ENCODE measurements at places on chromosomes 1 and 21.

DNA sequence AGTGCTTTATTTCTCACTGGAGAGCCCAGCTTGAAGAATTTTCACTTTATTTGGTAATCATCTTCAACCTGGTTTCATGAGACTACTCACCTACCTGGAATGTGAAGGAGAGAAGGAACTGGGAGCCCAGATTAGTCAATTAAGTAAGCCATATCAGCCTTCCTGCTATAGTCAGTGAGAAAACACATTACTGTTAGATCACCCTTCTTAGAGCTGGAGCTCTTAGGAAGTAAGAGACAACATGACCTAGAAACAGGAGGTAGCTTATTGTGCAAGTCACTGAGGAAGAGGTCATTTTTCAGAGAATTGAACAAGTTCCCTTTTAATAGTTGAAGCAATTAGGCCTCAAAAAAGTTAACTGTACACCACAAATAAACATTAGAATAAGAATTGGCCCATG lies 49.2 kb upstream of the TEKT2 start:
- DNase-seq, result peak; percentile 15

GRCh38 chr1:25922971-25923552 lies 16.8 kb upstream of the STMN1 start:
- no peak for DNase-seq

GRCh38 chr1:39694026-39694425 lies 2.8 kb upstream of the HPCAL4 start:
- DNase-seq, result no peak

DNA sequence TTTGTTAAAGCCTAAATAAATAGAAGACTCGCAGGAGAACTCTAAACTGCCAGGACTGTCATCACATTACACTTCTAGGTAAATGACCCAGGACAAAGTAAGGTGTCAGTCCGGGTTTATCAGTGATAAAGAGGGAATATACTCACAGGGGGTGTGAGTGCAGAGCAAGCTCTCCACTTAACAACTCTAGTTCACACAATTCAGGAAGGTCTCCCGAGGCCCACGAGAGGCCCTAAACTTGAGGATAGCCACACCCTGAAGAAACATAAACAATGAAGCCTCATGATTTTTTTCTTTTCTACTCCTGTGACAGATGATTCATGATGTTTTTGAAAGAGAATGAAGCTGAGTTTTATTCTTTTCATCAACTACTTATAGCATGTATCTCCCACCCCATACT lies 65.6 kb upstream of the EXO1 start:
- no peak for DNase-seq

GRCh38 chr1:221284028-221284427 lies 404.8 kb downstream of the HLX start:
- peak; percentile 85 for DNase-seq

DNA sequence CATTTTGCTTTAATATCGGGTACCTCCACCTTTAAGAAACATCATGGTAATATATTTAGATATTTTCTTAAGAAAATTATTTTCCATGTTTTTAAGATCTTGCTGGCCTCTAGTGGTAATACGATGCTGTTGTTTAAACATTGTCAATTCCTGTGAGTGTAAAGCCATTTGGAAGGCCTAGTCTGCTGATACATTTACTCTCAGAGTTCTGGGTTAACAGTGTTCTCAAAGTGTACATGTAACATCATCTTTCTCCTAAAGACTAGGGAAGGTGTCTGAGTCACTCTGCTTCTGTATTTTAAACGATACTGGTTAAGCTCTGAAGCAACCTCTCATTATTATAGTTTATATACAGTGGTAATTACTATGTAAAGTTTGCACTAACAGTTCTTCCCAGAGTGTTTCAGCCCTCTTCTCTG lies 189.1 kb downstream of the RASAL2 start:
- DNase-seq, result peak; percentile 38

DNA sequence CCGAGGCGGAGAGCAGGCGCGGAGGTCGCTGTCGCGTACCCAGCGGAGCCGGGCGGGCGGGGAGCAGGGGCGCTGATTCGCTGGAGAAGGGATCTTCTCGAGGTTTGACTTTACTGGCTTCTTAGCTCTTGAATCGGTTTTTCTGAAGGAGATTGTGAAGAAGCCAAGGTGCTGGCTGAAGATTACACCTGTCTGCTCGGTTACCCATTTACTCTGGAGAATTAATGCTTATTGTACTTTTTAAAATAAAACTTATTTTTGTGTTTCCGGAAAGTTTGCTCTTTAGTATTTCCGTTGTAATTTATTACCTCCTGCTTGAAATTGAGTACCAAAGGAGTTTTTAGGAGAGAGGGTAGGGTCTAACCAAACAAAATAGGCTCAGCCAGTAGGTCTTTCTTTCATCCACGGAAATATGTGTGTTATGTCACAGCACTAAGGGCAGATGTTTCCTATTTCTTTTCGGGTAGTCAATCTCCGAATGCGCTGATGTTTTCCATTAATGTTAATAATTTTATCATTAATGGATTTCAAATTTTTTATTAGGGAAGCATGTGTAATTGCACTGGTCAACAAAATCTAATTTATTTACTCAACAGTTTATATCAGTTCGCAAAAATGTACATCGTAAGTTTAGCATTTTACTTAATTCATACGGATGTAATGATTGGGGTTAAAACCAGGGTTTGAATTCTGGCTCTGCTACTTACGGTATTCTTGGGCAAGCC lies 510 bp upstream of the GNG5 start:
- DNase-seq, result no peak

GRCh38 chr1:44786138-44786840 lies 1.7 kb downstream of the BEST4 start:
- DNase-seq, result no peak

DNA sequence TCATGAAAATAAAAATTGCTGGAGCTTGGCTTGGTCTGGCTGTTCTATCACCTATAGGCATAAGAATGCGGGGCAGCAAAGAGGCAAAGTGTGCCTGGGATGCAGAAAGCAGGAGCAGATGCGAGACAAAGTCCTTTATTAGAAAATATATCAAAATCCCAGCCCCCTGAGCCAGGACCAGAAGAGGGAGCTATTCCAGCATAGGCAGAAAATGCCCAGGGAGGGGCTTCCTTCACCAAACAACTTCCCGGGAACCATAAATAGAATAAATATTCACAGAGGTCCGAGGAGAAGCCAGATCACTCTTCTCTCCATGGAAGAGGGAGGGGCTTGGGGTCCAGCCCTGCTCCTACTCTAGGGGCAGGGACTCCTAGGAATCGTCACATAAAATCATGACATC lies 5.0 kb downstream of the PPOX start:
- no peak for DNase-seq

- DNase-seq, result no peak
Measured at GRCh38 chr1:241140670-241141069, 216.3 kb downstream of the RGS7 start.

DNA sequence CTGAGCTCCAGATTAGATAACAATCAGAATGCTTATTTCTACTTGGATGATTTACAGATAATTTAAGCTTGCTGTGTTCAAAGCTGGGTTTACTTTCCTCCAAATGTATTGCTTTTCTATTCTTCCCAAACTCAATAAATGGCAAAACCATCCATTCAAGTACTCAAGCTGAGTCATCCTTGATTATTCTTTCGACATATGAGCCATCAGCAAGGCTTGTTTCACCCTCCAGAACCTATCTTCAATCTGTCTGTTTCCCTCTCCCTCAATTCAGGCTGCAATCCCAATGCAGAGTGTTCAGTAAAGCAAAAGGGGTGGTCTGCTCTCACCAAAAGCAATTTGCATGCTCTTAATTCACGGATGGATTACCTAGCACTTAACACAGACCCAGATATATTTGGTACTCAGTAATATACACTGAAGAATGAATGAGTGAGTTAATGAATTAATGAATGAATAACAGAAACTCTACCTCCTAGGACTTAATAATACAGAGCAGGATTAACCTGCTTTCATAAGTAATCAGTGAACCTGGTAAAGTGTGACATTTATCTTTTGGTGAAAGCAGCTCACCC lies 41.9 kb downstream of the DDR2 start:
- DNase-seq, result no peak

DNA sequence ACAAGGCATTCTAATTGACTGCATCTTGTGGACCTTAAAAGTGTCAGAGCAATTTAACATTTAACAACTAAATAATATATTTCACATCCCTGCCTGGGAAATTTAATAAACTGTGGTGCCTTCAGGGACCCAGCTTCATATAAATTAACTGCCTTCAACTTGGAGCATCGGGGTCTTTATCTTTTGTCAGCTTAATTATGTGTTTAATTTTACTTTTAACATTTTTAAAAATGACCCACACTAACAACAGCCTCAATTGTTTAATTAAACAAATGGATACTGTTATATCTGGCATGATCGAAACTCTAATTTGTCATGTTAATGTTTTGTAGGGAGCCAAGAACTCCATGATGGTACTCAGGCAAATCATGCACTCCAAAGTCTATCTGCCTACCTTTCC lies 389.3 kb upstream of the BEND5 start:
- DNase-seq, result no peak

GRCh38 chr1:32773018-32773763 lies 44.0 kb downstream of the YARS1 start:
- DNase-seq, result peak; percentile 49
